ENCODE measurements at places on chromosomes 7 and 10.
A peak's percentile ranks its signal among the peaks of the same experiment; 100 is the strongest.

- DNase-seq: no peak
Measured at GRCh38 chr10:22433875-22434274, 88.6 kb downstream of the SPAG6 start.

GRCh38 chr10:78657163-78657861 lies 411.5 kb upstream of the ZMIZ1 start:
- DNase-seq: peak; percentile 9

DNA sequence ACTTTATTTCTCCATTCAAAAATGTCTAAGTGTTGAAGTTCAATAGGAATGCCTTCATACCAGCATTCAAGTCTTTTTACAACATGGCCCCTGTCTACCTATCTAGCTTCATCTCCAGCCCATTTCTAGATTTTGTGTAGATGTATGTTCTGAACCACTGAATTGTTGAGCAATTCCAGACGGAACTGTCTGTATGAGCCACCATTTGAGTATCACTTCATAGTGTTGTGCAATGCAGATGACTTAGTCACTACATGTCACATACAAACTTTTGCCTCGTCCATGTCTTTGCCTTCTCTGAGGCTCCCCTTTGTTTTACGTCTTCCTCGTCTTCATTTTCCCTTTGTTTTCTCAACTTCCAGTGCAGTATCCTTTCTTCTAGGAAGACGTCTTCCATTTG lies 118.1 kb downstream of the INHBA start:
- no peak for DNase-seq

- no peak for DNase-seq
Measured at GRCh38 chr7:119232091-119232490, 1007.6 kb downstream of the ANKRD7 start.

- no peak for DNase-seq
Measured at GRCh38 chr10:84537447-84537931, 209.1 kb downstream of the CCSER2 start.

DNA sequence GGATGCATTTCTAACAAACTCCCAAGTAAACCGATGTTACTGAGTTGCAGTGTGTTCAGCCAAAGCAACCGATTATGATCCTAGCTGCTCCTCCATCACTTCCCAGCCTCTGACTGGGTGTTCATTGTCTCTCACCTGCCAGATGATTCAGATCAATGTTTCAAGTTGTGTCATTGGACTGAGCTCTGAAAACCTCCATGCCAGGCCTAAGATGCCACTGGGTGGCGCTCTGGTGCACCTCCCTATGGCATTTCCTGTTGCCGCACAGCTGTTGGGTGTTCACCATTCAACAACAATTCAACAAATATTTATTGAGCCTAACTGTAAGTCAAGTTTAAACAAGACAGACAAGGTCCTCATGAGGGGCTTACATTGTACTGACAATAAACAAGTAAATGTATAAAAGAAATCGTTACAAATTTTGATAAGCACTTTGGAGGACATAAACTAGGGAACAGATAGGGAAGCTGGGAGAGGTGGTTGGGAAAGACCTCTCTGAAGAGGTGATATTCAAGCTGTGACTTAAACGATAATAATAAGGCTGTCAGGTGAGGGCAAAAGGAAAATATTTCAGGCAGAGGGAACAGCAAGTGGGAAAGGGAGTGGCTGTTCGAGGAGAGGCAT lies 22.8 kb downstream of the RGR start:
- peak; percentile 19 for DNase-seq

GRCh38 chr10:20059084-20059835 lies 243.0 kb downstream of the PLXDC2 start:
- DNase-seq: no peak

DNA sequence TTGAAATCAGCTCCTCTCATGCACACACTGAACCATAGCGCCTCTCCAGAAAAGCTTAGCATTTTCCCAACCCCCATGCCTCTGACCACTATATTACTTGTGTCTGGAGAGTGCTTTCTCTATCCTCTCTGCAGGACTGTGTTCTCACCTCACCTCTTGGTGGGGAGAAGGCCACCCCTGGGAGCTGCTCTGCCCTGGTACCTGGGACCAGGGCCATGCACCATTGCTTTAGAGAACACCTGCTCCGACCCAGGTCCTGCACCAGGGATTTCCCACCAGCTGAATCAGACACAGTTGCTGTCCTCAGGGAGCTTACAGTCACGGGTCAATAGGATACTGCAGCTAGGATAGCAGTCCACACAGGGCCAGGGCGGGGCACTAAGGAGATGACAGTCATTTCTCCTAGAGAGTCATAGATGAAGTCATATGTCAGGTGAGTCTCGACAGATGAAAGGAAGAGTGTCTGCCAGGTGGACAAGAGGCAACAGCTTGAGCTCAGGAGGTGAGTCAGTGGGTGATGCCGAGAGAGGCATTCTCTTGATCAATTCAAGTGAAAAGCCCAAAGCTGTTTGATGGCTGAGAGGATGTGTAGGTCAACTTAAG lies 619 bp upstream of the LMTK2 start:
- no peak for DNase-seq

DNA sequence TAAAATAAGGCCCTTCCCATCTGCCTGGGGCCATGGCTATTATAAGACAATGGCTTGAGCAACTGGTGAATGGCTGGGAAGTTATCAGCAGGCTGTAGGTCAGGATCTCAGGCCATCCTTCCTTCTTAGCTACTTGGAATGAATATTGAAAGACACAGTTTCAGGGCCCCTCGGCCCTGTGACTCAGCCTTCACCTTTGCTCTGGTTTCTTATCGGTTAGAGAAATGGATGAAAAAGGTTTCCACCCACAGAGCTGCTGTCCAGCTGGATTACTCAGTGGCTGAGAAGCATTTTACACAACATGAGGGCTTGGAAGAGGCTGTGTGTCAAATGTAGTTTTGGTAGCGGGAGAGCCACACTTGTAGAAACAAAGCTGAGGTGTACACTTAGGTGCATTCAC lies 9.4 kb downstream of the ACSL5 start:
- DNase-seq: no peak

- no peak for DNase-seq
Measured at GRCh38 chr7:81187753-81188152, 268.9 kb upstream of the SEMA3C start.

GRCh38 chr10:132206806-132207535 lies 20.2 kb downstream of the DPYSL4 start:
- no peak for DNase-seq

Measured in stimulated activated CD4-positive, alpha-beta T cell treated with anti-CD3 and anti-CD28 coated beads, Interleukin-1b, Interleukin-23, amount 100 ng/mL, for 1 hour (primary cell).